ENCODE measurements at places on chromosomes 5 and 9.

DNA sequence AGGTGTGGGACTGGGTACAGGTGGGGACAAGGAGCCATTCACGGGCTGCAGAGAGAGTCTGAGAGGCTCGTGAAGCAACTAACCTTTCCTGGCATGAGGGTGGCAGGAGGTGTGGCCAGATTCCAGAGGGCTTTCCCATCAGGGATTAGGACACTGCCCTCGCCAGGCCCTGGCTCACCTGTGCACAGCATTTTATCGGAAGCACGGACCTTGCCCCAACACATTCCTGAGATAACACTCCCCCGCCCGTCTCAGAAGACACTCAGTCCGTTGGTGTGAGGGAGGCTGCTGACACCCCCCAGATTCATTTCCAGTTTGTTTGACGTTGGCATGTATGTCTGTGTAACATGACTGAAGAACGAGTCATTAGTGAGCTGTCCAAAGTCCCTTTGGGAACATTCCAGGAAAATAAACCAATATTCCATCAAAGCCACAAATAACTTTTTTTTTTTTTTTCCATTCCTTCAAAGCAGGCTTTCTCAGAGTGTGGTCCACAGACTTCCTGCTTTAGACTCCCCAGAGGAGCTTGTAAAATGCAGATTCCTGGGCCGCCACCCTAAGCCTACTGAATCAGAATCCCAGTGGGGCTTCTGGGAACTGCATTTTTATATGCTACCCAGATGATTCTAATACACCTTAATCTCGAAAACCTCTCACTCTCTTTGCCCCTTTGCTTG is 23.4 kb downstream of the WWC1 start:
- no peaks in the 10 kb centered on the region for H3K4me1 ChIP-seq
- H3K4me3 ChIP-seq = no peak overlapping the region
- no peak for DNase-seq
- H3K36me3 ChIP-seq = no peaks in the 10 kb centered on the region

DNA sequence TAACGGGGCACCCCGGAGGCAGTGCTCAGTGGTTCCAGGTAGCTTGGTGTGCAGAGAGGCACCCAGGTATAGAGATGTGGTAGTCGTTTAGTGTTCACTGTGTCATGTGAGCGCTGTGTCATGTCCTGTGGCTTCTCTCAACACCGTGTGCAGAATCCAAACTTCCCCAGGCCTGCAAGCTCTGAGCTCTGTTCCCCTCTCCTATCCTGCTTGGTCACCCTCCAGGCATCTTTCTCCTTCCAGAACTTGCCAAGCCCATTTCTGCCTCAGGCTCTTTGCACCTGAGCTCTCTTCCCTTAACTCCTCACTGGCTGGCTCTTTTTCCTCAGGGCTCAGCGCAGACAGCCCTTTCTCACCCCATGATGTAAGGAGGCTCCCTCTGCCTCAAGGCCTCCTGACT is 64.8 kb downstream of the CARTPT start:
- H3K36me3 ChIP-seq = no peaks in the 10 kb centered on the region
- peaks cover 7% of the 10 kb centered on the region for H3K27me3 ChIP-seq
- peak overlapping the region; percentile 9 for H3K27ac ChIP-seq
- DNase-seq = peak; percentile 26

DNA sequence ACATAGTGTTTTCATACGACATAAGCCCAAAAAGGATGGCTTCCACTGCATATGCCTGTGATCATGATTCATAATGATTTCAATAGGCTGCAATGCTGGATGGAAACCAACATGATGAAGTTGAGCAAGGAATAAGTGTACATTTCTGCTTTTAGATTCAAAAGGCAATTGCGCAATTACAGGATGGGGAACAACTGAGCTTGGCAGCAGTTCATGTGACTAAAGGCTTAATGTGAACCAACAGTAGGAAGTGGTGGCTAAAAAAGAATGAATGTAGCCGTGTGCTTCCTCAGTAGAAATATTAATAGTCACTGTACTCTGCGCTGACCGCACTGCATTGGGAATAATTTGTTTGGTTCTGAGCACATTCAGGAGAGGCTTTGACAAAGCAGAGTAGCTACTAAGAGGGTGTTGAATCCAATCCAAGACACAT is 51.2 kb downstream of the SLC1A3 start:
- H3K36me3 ChIP-seq = no peaks in the 10 kb centered on the region
- no peak for DNase-seq
- peaks cover 8% of the 10 kb centered on the region for H3K27me3 ChIP-seq
- H3K4me3 ChIP-seq = no peak overlapping the region

- peaks cover 13% of the 10 kb centered on the region for H3K4me1 ChIP-seq
- H3K36me3 ChIP-seq = no peaks in the 10 kb centered on the region
- no peak overlapping the region for H3K27ac ChIP-seq
- H3K4me3 ChIP-seq = no peak overlapping the region
Observed at GRCh38 chr5:123605822-123606221, 93.8 kb downstream of the CSNK1G3 start.

DNA sequence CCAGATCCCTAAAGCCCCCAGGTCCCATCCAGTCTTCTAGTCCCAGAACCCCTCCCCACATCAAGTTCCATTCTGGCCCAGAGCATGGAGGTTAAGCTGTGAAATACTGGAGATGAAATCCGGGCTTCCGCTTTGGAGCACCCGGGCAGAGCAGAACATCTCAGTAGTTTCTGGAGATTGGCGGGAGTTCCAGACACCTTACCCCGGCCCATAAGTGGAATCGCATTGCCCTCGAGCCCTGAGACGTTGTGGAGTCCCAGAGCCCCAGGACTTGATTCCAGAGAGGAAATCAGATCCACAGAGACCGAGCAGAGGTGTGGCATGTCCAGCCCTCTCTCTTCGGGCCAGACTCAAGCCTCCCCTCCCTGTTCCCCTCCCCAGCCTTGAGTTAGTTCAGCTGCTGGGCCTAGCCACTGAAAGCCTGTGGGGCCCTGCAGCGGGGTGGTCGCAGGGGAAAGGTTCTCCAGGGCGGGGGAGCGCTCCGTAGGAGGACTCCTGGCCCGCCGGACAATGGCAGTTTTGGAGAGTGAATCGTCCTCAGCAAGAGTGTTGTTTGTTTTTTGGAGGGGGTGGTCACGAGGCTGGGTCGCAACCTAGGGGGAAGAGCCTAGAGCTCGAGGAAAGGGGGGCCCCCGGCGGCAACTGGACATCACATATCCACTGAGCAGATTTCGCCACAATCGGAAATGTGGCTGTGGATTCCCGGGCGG is 1.0 kb upstream of the PAX5 start:
- H3K4me1 ChIP-seq = peaks cover 41% of the 10 kb centered on the region
- H3K36me3 ChIP-seq = peaks cover 4% of the 10 kb centered on the region
- H3K4me3 ChIP-seq = peak overlapping the region; percentile 39
- H3K27ac ChIP-seq = no peak overlapping the region
- peaks cover 75% of the 10 kb centered on the region for H3K27me3 ChIP-seq

DNA sequence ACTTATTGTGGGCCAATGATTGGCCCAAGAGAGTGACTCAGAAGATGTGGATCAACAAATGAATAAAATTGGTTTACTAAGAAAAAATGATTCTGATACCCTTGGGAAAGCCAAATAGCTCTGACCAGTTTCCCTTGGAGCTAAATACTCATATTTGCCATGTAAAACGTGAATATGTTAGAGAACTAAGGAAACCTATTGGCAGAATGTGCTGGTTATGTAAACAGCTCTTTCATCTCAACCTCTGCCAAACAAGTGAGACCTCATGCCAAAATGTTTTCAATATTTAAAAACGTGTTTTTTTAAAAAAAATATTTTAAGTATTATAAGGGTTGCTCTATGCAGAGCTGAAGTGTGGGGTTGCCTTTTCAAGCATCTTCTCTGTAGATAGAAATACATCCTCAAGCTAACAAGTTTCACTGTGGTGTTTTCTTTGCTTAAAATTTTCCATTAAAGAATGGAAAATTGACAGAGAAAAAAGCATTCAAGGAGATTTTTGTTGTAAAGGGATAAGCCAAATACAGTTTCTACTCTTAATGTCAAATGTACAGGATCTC is 186.9 kb upstream of the TUT7 start:
- H3K27me3 ChIP-seq = no peaks in the 10 kb centered on the region
- no peaks in the 10 kb centered on the region for H3K36me3 ChIP-seq
- H3K4me3 ChIP-seq = no peak overlapping the region

DNA sequence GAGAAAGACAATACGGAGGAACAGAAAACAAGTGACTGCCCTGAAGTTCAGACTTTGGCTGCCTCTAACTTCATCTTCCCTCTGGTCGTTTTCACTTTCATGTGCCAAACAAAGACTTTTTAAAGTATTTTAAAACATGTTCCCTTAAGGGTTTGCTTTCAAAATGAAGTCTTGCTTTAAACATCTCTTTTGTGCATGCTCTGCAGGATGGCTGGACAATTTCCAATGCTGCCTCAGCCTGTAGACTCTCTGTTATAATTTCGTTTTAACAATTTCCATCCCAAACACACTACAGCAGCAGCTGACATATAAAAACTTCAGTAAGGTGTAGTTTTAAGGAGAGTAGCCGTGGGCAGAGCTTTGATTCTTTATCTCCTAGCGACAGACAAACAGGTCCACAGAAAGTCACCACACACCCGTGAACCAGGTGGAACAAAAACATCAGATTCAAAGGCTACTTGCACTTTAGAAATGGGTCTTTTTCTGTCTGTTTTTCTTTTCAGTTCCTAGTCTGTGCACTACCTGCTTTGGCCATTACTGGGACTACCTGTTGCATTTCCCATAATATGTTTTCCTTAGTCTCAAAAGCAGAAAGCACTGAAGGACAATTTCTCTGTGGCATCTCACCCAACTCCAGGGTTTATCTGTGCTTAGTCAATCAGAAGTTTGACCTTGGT is 308.9 kb downstream of the DTWD2 start:
- H3K36me3 ChIP-seq = no peaks in the 10 kb centered on the region
- no peaks in the 10 kb centered on the region for H3K4me1 ChIP-seq
- H3K27ac ChIP-seq = no peak overlapping the region
- H3K27me3 ChIP-seq = no peaks in the 10 kb centered on the region
- DNase-seq = no peak
- H3K4me3 ChIP-seq = no peak overlapping the region

DNA sequence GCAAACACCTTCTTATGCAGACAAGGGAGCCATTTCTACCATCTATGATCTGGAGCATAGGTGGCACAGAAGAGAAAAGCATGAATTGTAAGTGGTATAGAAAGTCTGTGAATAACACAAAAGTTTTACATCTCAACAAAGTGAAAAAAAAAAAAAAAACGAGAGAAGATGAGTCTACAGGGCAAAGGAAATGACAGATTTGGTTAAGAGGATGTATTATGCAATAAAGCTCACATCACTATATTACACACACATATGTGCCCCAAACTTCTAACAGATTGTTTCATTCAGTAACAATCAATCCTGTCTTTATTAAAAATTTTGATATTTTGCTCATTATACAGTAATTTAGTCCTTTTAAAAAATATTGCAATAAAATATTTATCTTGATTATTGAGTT is 49.8 kb downstream of the CERT1 start:
- no peaks in the 10 kb centered on the region for H3K27me3 ChIP-seq
- no peak overlapping the region for H3K27ac ChIP-seq
- peaks cover 42% of the 10 kb centered on the region for H3K4me1 ChIP-seq
- DNase-seq = no peak
- H3K4me3 ChIP-seq = no peak overlapping the region

GRCh38 chr9:93180938-93181337 is 3.0 kb upstream of the WNK2 start:
- no peak overlapping the region for H3K27ac ChIP-seq
- H3K36me3 ChIP-seq = no peaks in the 10 kb centered on the region
- no peak overlapping the region for H3K4me3 ChIP-seq

DNA sequence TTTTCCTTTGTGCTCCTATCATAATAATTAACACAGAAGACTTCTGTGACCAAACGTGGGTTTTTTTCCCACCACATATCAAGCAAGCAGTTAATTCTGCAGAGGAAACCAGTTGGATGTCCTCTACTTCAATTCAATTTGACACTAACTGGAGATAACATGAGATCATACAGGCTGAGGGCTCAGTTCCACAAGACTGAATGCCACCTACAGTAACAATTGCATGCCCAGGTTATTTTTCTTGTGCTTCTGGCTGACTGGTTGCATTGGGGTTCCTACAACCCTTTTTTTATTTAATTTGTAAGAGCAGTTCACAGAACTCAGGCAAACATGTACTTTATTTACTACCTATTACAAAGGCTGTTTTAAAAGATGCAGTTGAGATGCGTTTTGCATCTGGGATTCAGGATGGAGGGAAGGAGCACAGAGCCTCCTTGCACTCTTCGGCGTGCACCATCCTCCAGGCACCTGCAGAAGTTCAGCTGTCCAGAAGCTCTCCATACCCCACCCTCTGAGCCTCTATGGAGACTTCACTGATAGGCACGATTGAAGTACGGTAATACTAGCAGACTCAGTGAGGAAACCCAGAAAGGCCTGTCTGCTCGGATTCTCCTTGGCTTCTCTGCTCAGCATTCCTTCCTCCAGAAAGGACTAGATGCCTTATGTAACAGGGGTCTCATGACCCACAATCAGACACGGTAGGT is 425.2 kb upstream of the CDH9 start:
- no peaks in the 10 kb centered on the region for H3K4me1 ChIP-seq
- no peak overlapping the region for H3K27ac ChIP-seq
- H3K27me3 ChIP-seq = no peaks in the 10 kb centered on the region
- no peaks in the 10 kb centered on the region for H3K36me3 ChIP-seq
- no peak overlapping the region for H3K4me3 ChIP-seq

GRCh38 chr9:37528652-37529471 is 43.1 kb downstream of the POLR1E start:
- H3K4me3 ChIP-seq = peak overlapping the region; percentile 45
- no peaks in the 10 kb centered on the region for H3K27me3 ChIP-seq
- H3K27ac ChIP-seq = peak overlapping the region; percentile 87
- peaks cover 11% of the 10 kb centered on the region for H3K36me3 ChIP-seq
- peak; percentile 74 for DNase-seq
- H3K4me1 ChIP-seq = peaks cover 13% of the 10 kb centered on the region

- DNase-seq = peak; percentile 37
- H3K27ac ChIP-seq = no peak overlapping the region
- H3K36me3 ChIP-seq = no peaks in the 10 kb centered on the region
- peaks cover 28% of the 10 kb centered on the region for H3K27me3 ChIP-seq
- no peaks in the 10 kb centered on the region for H3K4me1 ChIP-seq
Observed at GRCh38 chr9:137168573-137168903, 1.3 kb downstream of the LRRC26 start.

DNA sequence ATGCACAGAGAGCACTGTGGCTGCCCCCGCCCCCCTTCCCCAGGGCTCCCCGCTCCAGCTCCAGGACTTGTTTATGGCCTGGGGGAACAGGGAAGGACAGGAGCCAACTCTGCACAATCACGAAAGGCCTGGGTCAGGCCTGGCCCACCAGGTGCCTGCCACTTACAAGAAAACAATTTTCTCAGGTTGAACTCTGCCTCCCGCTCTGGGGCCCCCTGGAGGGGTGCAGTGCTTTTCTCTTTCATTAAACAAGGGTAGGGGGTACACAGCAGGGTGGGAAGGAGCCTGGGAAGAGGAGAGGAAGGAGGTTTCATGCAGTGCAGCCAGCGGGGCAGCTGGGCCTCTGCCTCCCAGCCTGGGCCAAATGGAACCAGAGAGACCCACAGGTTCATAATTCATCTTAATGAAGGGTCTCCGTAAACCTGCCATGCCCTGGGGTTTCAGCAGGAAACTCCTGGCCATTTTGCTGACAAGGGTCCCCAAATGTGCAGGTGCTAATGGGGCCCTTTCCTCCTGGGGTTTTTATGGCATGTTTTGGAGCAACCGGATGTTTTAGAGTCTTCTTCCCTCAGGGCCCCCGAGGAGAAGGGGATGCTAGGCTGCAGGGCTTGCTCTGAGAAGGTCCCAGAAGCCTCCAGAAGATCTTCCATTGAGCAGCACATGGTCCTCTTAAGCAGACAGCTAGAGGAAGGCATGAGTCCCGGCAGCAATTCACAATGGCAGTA is 219.8 kb downstream of the SLIT3 start:
- H3K27ac ChIP-seq = no peak overlapping the region
- no peak overlapping the region for H3K4me3 ChIP-seq
- no peaks in the 10 kb centered on the region for H3K27me3 ChIP-seq
- H3K4me1 ChIP-seq = no peaks in the 10 kb centered on the region

GRCh38 chr5:1648806-1649205 is 125.0 kb upstream of the LPCAT1 start:
- H3K4me3 ChIP-seq = no peak overlapping the region
- no peak overlapping the region for H3K27ac ChIP-seq
- DNase-seq = no peak
- peaks cover 34% of the 10 kb centered on the region for H3K27me3 ChIP-seq
- H3K36me3 ChIP-seq = no peaks in the 10 kb centered on the region
